ENCODE measurements at places on chromosomes 6 and 20.

DNA sequence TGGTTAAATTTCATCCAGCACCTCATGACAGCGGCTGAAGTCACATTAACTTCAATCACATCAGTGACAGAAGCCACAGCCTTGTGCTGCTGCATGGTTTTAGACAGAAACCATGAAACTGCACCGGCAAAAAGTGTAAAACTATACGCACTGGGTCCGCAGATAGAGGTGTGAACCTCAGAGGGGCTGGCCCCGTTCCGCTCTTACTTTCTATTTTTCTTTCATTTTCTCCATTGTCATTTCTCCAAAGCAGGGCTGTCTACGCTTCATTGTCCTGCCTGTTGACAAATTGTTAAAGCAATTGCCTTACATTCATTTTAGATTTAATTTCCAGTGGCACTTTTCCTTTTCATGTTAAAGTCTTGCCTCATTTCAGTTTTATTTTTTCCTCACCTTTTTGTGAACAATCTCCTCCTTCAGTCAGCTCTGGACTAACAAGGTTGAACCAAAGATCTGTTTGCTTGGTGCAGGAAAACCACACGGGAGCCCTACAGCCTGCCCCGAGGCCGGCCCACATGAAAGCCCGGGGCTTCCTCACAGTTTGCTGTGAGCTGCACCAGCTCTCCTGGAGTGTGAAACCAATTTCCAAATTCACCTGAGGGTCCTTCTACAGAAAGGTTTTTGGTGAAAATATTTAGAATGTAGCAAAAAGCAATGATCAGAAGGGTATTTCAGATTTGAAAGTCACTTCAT lies 63.7 kb downstream of the PRR18 start:
- peak; percentile 54 for DNase-seq

GRCh38 chr20:19961293-19961692 lies 55.9 kb upstream of the NAA20 start:
- no peak for DNase-seq

DNA sequence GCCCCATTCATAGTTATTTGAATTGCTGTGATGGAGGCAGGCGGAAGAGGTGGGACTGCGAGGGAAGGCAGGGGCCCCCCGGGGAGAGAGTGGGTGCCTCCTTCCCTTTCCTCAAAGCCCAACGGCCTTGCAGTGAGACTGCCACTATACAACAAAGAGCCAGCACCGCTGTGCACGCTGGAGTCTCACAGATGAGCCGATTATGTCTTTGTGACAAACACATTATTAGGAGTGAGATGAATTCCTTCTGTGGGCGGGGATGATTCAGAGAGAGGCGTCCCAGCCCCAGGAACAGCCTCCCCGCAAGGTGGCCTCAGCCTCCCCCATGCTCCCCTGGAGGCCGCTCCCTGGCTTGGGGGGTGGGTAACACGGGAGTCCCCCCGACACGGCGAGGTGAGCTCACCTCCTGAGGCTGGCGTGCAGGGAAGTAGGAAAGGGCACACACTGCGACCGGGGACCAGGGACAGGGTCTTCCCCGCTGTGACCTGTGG lies 26.7 kb downstream of the NTSR1 start:
- DNase-seq: no peak

DNA sequence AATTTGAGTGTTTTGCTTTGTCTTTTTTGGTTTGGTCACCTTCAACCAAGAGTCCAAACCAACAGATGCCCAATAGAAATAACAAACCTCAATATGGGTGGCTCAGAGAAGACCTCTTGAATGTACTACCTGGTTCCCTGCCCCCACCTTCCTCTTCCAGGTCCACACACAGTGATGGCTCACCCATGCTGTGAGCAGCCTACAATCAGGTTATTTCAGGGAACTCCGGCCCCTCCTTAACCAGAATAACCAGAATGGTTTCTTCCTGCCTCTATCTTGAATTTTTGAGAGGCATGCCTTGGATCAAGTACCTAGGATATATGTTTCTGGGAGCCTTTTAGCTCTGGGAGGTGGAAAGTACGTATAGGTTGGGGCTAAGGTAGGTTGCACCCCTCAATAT lies 327.1 kb upstream of the PRDM1 start:
- DNase-seq: no peak

GRCh38 chr20:34495916-34496315 lies 20.3 kb upstream of the DYNLRB1 start:
- DNase-seq: no peak

GRCh38 chr20:4844325-4844724 lies 122.6 kb downstream of the PRND start:
- DNase-seq: no peak

DNA sequence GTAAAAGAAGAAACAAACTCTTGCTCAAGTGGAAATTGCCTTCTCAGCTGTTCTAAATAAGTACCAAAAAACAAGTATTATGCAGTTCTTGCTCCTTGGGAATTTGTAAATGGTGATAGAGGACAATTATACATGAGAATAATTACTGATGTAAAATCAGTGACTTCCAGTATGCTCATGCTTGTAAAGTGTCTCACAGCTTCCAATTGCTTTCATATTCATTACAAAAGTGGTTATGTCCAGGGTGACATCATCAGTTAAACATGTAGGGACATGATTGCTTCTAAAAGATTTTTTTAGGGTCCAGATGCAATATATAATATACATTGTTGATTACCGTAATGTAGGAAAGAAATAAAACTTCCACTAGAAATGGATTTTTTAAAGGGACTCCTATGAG lies 122.8 kb upstream of the B3GAT2 start:
- no peak for DNase-seq

GRCh38 chr6:6579281-6579680 lies 9.2 kb upstream of the LY86 start:
- no peak for DNase-seq

DNA sequence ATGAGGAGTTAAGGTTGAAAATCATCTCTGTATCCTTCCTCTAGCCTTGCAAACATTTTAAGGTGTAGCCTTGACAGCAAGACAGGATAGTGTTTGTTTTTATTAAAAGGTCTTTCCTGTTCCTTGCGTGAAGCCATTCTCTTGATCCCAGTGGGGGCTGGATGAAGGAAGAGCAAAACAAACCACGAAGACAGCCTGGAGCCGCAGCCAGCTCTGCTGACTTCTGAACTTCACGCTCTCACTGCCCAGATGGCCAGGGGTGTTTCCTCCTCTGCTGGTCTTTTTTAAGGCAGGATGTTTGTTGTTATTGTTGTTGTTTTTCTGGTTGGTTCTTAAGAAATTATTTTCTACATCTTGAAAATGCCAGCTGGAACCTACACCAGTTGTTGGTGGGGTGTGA lies 156.4 kb downstream of the MTHFD1L start:
- no peak for DNase-seq
